ENCODE measurements at places on chromosomes 2 and 18.

- DNase-seq = no peak
Measured at GRCh38 chr2:76296438-76296837, 585.7 kb upstream of the GCFC2 start.

DNA sequence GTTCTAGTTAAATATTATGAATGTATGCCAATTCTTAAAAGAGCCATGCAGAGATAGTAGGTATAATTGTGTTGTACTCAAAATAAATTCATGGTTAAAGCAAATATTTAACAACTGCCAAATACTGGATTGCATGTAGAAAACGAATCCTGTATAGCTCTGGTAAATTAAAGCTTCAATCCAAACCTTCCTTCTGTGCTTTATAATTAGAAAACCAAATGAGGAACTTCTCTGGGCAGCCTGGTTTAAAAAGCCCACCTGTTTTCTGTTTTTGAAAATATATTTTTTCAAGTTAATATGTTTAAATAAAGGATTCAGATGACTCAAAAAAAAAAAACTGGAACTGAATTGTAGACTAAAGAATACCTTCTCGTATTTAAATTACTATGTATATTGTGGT, 48.3 kb upstream of the ITGA4 start:
- DNase-seq = no peak

DNA sequence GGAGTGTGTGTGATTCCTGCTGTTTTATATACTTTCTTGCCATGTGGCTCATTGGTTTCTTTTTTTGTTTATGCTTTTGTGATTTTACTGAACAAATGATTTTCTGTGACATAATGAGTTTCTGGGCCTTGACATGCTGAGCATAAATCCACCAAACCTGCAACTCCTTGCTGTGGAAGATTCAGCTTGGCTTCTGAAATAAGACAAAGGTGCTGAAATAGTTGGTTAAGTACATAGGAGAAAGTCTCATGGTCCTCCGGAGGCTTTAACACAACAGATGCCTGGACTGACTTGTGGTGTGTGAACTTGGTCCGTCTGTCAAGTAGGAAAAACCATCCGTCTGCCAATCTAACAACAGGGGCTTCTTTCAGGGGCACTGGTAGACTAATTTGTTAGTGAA, 315.3 kb upstream of the CXCR4 start:
- no peak for DNase-seq

DNA sequence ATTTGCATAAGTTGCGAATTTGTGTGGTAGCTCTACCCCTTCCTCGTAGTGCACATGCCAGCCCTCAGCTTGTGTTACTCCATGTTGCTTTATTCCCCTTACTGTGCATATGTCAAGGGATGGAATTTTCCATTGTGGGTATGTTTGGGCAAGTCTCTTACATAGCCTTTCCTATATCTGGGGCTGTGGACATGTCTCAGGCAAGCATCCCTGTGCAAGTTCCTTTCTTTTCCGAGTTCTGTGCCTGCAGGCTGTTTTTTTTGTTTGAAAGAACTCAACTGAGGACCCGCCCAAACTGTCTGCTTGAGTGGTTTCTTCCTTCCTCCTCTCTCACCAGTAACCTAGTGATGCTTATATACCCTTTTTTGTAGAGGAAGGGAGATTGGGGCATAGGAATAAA, 1739.1 kb upstream of the PIK3C3 start:
- DNase-seq = no peak

DNA sequence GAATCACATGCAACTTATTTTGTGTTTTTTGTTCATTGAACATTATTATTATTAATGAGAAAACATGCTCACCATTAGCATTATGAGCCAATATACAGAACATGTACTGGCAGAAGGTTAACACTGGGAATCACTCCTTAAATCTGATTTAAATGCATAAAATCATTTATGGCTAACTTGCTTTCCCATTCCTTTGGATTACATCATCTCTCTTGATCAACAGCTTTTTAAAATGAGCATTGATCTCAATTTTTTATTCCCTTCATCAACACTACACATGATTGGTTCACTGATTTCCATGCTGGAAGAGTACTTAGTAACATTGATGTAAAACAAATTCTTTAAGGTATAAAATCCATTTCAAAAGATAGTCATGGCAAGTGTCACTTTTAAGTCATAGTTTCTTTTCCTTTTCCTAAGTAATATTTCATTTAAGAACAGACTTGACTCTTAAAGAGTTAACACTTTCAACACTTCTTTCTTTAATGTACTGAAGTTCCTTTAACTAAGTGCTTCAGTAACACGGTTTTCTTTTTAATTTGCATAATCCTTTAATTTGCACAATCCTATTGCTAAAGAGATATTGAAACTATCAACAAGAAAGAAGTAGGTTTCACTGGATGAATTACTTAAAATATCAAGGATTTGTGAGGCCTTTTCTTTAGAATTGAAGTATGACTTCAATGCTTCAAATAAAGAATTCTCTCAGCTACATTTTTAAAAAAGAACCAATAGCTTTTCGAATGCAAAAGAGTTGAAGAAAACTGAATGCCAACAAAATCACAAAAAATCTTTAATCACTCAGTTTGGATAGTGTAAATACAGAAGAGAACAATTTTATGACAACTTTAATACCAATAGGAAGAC, 24.9 kb upstream of the BUB1 start:
- DNase-seq = no peak

DNA sequence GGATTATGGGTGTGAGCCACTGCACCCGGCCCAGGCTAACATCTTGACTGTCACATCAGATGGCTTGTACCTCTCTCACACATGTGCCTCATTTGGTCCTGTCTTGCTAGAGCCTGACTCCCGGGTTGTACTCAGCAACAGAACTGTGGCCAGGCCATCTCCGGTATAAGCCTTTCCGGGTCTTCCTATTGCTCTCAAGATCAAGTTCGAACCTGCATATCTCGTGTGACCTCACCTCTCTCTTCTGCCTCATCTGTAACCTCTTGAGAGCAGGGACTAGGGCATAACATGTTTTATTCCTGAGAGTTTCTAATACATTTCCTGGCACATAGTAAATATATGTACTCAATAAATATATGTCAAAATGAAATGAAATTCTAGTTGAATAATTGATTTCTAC, 114.0 kb downstream of the ACAA2 start:
- DNase-seq = no peak

DNA sequence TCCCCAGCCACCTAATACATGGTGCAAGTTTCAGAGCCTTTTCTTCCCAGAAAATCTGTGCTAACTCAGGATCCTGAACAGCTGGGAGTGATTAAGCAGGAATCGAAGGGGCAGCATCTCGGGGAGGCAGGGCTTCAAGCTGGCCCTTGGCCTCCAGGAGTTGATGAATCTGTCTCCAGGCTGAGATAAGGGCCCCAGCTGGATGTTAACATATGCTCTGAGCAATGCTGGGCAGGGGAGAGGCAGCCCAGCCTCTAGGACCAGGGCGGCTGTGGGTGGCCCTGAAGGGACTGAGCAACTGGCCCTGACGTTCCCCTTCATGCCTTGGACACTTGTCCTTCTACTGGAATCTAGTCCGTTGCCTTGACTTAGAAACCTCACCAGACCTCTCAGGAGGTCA, 84.1 kb upstream of the EPC2 start:
- no peak for DNase-seq

DNA sequence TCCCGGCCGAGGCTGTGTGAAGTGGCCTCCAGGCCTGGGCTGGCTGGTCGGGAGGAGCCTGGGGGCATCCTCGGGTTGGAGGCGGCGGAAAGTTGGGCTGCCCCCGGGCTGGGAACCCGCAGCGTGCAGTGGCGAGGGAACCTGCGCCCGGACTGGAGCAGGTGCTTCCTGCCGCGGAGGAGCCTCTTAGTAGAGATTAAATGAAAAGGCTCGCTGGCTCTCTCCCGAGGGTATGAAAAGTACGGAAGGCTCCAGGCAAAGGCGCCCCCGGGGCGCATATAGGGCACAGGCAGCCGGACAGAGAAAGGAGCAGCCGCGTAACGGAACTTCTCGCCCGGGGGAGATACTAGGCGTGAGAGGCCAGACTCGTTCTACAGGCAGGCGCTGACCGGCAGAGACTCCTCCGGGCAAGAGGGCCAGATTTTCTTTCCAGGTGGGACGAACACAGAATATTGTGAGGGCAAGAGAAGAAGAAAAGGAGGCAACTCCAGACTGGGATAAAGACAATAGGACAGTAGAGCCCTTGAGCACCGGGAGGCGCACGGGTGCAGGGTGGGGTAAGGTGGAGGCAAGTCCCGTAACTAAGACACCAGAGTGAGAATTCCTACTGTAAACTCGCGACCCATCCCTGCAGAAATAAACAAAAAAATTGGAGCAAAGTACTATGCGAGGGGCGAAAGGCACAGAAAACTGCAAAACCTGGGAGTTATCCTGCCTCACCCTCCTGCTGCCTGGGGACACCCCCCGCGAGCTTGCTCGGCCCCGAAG, 816 bp downstream of the CDH2 start:
- DNase-seq = peak; percentile 20

DNA sequence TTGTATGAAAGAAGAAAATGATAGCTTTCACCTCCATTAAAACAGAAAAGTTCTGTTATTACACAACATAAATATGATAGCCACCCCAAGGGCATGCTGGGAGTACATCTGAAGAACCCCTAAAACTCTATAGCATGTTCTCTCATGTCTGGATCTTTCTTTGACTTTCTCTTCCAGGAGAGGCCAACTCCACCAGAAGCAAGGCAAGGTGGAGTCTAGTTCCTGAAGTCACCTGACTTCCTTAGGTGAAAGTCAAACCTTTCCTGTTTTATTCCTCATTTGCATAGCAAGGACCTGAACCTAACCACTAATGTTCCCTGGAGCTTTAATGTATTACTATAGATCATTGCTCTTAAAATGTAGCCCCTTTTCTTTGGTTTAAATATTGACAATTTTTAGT, 5.7 kb downstream of the STAT1 start:
- DNase-seq = no peak

GRCh38 chr18:49032189-49032584, 81.4 kb upstream of the SMAD7 start:
- DNase-seq = no peak

DNA sequence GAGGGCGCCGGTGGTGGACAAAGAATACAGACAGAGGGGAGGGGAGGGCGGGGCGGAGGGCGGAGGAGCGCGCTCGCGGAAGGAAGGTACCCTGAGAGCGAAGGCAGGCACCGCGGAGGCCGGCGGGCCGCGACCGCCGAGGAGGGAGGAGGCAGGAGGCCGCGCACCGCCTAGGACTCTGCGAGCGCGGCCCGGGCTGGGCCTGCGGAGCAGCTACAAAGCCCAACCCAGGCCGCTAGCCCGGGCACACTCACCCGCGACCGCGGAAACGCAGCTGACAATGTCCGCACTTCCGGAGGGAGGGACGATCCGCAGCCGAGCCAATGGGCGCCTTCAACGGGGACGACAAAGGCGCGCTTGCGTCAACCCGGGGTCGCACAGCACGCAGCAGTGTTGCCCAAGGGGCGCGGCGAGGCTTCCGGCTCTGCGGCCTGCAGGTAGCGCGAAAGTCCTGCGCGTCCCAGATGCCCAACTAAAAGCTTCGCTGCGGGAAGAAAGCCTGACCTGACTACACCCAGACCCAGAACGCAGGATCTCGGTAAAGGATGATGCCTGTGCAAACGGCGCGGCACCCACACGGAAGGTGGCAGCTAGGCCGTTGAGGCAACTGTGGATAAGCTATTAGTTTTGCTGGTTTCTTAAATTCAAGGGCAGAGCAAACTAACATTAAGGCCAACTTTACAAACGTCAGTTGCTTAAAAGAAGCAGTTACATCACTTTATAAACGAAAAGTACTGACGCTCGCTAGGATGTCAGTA, at the start of gene C18orf32:
Gene C18orf32 (minus strand): TSS at position 282 of the 758 bp plus-strand sequence. CDS start 3,486 bp downstream, outside the sequence.
- peak; percentile 87 for DNase-seq

DNA sequence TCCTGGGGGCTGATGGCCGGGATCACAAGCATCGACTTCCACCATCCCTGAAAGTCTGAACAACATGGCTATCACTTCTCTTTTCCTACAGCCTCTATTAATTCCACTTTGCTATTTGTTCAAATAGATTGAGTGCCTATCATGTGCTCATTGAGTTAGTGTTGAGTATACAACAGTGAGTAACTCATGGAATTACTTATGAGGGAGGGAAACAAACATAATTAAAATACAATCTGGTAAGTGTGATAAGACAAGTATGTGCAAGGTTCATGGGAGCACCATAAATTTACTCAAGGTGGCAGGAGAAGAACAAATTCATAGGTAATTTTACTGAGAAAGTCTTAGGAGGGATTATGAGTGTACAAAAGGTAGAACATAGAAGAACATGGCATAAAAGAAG, 86.4 kb downstream of the MEP1B start:
- DNase-seq = no peak

GRCh38 chr2:216066230-216066629, 15.4 kb downstream of the PECR start:
- no peak for DNase-seq

GRCh38 chr2:239443666-239444567, 43.1 kb upstream of the HDAC4 start:
- no peak for DNase-seq

DNA sequence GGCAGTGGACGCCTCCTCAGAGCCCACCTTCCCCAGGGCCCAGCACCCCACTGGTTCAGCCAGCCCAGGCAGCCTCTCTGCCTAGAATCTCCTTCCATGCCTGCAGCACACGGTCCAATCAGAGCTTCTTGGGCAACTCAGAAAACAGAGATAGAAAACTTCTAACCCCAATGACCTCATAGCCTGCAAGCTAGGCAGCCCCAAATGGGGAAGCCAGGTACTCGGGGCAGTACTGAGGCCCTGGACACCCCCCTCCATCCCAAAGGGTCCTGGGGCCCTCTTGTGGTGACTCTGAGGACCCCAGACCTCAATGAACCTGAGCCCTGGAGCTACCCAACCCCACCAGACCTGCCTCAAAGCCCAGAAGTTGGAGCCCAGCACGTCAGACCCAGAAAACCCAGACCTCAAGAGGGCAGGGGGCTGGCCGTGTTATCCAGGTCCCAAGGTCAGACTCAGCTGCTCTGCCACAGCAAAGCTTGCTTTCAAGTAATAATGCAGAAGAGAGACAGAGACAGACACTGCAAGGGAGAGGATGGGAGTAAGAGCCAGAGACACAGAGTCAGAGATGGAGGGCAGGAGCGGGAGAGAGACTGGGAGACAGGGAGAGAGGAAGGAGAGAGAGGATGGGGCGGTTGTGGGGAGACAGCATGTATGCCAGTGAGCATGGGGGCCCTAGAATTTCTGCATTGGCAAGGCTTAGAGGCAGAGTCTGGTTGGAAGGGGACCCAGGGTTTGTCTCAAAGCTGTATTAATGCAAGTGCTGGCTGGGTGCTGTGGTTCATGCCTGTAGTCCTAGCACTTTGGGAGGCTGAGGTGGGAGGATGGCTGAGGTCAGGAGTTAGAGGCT, 28.2 kb downstream of the SERTAD2 start:
- DNase-seq = no peak

DNA sequence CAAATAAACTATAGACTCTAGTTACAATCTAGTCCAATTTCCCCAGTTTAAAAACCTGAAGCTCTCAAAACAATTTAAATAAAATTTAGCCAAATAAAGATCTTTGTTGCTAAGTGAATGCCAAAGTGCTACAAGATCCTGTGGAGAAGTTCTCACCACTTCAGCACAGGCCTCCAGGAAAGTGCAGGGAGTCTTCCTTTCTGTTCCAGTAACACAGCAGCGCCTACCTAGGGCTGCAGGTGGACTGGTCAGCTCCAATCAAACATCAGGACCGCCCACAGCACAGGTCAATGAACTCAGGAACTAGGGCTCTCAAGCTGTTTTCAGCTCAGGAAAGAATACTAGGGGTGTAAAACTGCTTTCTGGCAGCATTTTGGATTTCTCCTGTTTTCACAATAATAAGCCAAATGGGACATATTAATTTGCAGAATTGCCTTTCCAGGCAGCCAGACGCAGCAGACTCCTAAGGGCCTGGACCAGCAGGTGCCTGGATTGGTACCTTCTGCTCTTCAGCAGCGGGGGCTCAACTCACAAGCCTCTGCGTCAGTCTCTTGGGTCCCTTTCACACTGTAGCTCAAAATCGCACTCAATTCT, 1.5 kb downstream of the FAM110C start:
- DNase-seq = no peak
